ENCODE measurements at places on chromosomes 5 and 9. TPM values are rescaled to one million over a fixed set of nuclear protein-coding genes. Genes with fewer than 3 reads are reported as not detected.

Gene SPINK13
- not detected for polyA plus RNA-seq

Gene MBLAC2
- polyA plus RNA-seq, result 2.1 TPM

Gene CHD1
- 12.0 TPM for polyA plus RNA-seq

Gene HAND1
- polyA plus RNA-seq, result not detected

Gene PCDHA7
- 0.07 TPM for polyA plus RNA-seq

Gene FOXD4L5
- polyA plus RNA-seq, result not detected

DNA sequence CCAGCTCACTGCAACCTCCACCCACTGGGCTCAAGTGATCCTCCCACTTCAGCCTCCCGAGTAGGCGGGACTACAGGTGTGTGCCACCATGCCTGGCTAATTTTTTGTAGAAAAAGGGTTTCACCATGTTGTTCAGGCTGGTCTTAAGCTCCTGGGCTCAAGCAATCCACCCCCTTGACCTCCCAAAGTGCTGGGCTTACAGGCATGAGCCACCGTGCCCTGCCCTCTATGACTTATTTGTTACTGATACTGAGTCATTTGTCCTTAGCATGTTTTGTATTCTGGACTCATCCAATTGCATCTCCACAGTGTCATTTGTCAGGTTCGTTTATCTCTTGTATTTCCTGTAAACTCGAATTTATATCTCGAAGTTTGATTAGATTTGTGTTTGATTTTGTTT, 2.7 kb upstream of the ITK start:
- DNase-seq, result no peak

DNA sequence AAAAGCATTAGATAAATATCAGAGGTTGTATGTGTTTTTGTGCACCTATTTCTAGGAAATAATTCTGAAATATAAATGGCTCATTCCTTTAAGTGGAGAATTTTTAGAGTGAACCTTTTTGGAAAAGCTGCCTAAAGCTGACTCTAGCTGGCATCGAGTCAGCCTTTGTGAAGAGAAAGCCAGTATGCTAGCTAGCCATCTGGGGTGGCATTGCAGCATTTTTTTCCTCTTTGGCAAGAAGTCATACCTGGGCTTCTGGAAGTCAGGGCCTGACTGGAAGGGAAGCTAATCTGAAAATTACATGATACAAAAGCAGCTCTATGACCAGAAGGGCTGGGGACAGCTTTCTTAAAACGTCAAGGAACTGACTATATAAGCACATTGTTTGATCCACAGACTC, 19.7 kb downstream of the ANP32B start:
- DNase-seq, result no peak

DNA sequence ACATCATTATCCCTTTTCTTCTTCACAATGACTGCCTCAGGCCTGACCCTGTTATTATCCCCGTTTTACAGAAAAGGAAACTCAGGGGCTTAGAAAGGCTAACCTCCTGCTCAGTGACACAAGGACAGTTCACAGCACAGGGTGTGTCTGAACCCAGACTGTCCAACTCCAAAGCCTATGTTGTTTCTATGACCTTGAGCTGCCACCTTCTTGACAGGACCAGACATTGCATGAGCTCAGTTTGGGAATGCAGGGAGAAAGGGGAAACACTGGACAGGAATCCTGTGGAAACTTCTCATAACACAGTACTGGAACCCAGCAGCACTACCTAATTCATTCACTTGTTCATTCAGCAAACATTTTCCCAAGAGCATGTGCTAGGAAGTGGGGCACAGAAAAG, 472.8 kb downstream of the CDK5RAP2 start:
- no peak for DNase-seq

DNA sequence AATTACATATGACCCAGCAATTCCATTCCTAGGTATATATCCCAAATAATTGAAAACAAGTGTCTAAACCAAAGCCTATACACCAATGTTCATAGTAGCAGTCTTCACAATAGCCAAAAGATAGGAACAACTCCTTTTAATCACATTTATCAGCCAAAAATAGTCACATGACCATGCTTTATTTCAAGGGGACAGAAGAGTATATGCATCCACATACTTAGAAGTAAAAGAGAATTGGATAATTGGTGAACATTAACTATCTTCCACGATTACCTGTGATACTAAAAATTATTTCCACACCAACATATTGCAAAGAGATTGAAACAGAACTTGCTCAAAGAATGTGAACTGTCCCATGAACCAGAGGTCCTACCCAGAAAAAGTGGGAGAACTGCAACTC, 51.8 kb upstream of the FOXE1 start:
- DNase-seq, result no peak

- no peak for DNase-seq
Measured at GRCh38 chr9:91261417-91261816, 100.3 kb downstream of the AUH start.

- no peak for DNase-seq
Measured at GRCh38 chr5:9445826-9446388, 100.0 kb downstream of the SEMA5A start.

GRCh38 chr9:14321517-14322130, 7.7 kb upstream of the NFIB start:
- DNase-seq, result peak; percentile 60

Data from endothelial cell of umbilical vein (primary cell).